ENCODE measurements at places on chromosomes 4 and X.

- DNase-seq = no peak
These were observed 81.8 kb upstream of the KIT start for GRCh38 chr4:54575919-54576318.

- DNase-seq = peak; percentile 88
These were observed 219.8 kb downstream of the OR13H1 start for GRCh38 chrX:131763674-131764073.

DNA sequence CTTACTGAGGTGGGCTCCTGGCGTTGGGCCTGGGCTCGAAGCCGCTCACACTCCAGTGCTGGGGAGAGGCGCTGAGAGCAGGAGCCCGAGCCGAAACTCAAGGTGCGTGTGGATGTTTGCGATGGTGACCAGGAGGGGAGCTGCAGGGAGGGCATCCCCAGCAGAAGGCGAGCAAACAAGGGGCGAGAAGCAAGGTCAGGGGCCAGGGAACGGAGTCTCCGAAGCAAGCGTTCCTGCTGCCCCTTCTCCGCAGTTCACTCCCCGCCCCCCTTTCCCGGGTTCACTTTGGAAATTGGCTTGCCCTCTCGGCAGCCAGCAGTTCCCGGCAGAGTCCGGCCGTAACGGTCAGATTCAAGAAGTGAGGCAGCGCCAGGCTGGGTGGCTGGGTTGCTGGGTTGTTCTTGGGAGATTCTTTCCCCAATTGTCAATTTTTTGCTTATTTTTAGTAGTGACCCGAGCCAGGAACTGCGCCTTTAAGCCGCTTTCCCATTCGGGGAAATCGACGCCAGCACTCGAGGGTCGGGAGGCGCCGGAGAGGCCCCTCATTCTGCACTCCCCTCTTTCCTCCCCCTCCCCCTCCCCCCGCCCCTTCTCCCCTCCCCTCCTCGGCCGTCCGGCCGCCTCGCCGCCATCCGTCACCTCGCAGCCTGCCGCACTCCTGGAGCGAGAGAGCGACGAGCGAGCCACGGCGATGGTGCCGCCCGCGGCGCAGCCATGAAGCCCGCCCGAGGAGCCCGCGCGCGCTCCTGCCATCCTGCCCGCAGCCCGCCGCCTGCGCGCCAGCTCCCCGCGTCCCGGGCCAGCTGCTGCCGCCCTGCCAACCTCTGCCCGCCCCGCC lies at the start of gene FRMPD3:
Gene FRMPD3 (plus strand): TSS at position 655 of the 838 bp plus-strand sequence. CDS start 76,937 bp downstream, outside the sequence.
- DNase-seq = no peak

DNA sequence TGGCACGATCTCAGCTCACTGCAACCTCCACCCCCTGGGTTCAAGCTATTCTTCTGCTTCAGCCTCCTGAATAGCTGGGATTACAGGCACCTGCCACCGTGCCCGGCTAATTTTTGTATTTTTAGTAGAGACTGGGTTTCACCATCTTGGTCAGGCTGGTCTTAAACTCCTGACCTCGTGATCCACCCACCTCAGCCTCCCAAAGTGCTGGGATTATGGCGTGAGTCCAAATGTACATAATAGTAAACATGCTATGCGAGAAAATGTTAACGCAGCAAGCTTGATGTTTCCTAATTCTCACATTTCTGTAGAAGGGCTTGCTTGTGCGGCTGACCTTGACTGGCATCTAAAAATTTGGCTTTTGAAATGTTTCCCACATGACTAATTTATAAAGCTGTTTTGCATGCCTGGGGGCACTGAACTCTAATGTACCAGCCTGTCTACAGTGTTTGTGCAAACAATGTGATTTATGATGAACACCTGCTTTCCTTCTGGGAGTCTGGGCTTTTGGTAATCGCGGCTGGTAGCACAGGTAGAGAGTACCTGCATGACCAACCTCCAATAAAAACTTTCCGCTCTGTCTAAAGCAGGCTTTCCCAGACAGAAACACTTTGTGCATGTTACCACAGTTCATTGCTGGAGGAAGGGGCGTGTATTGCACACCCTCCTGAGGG lies 216.8 kb downstream of the IL15 start:
- no peak for DNase-seq

DNA sequence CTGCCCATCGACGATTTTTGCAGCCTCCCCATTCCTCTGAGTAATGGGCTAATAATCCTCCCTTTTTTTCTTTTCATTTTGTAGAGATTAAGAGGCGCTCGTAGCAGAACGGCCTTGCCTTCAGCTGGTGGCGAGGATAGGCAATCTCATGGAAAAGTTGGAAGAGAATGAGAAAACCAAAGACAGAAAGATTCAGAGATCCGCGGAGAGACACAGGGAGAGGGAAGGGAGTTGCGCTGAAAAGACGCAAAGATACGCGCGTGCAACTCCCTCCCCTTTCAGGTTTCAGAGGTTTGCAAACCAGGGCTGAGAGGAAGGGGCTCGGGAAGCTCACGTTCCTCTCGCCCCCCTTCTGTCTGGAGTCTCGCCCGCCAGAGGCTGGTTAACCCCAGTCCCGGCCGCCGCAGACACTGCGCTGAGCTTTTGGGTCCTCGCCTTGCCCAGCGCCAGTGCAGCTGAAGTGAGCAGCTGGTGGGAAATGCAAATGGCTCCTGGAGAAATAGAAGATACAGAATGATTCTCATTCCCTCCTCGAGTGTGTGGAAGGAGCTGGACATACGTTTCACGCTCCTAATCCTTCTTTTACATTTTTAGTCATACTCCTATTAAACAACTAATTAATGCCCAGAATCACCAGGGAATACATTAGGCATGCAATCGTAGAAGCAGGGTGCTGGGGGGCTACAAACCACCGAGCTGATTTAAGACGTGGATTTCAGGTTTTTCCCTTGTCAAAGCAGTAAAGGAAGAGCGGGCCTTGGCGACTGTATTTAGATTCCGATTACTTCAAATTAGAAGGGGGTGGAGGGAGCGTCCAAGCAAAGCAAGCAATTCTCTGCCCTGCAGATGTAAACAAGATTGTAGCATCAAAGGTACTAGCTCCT lies 16.6 kb upstream of the PITX2 start:
- DNase-seq = no peak

DNA sequence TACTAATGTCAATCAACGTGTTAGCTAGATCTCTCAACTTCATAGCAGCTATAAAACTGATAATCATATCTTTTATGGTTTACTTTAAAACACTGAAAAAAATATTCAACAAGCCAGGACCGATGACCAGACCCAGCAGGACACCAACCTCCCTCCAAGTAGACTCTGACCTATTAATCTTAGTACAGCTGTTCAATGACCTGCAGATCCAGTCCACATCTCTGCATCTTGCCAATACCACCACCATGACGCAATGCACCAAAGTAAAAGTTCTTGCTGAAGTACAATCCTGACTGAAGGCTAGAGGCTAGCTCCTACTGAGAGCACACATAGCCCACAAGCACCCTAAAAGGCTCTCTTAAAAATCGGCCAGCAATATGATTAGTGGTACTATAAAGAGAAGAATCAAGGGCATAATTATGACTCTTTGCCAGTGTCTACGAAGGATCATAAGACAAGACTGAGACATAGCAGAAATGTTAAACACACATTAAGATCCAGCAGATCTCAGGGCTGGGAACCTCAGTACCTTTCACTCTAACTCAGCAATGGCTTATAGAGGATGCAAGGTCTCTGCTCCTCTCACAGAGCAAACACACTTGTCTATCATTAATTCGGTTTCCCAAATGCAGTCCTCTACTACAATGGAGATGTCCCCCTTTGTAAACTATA lies 7.6 kb downstream of the MED14 start:
- no peak for DNase-seq

DNA sequence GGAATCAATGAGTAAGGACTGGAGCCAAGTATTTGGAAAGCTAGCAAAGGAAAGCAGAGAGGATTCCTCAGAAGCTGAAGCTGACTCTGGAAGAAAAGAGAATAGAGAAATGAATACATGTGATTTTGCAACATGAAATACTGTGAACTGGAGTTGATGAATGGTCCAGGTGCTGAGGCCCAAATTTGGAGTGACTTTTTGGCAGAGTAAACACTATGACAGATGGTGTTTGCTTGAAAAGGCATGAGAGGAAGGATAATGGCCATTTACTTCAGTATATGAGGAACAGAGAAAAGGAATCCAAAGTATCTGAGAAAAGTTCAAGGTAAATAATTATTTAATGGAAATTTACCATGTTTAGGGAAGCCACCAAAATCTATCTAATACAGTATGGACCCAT lies 236.7 kb downstream of the SLITRK2 start:
- no peak for DNase-seq

DNA sequence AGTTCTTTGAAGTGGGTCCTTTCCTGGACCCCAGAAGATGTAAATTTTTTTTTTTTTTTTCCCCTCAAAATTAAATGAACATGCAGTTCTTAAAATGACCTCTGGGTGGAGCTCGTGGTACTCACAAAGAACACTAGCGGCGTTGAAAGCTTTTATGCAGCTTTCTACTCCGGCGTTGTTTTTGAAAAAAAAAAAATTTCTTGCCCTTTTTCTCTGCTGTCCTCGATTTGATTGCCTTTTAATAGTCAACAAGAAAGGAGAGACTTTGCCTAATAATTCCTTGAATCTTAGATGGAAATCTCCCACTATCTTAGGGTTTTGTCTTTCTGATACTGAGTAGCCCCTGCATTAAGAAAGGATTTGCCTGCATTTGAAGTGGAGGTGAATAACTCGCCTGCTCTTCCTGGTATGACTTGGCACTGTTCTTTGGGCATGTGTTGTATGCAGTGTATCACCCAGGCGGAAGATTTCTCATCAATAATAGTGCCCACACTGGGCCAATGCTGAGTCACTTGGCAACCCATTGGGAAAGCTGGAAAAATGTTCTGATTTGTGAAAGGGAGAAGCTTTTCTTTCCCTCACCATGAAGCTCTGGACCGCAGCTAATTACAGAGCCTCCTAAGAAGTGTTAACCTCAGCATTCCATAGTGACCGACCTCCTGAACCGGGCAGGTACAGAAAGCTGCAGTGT lies 104.0 kb downstream of the PHEX start:
- no peak for DNase-seq
